T-helper 1 cell (primary cell): ENCODE measurements at places on chromosomes 5 and 9.
A peak's percentile ranks its signal among the peaks of the same experiment; 100 is the strongest.

- DNase-seq: peak; percentile 4
These were observed 117.3 kb upstream of the LPCAT1 start for GRCh38 chr5:1641041-1641440.

- DNase-seq: no peak
These were observed 177.4 kb downstream of the NSG2 start for GRCh38 chr5:174222891-174223290.

GRCh38 chr9:82498541-82499317 lies 510.2 kb downstream of the SPATA31D1 start:
- no peak for DNase-seq

- no peak for DNase-seq
These were observed 25.7 kb downstream of the LRRTM2 start for GRCh38 chr5:138849439-138849838.

DNA sequence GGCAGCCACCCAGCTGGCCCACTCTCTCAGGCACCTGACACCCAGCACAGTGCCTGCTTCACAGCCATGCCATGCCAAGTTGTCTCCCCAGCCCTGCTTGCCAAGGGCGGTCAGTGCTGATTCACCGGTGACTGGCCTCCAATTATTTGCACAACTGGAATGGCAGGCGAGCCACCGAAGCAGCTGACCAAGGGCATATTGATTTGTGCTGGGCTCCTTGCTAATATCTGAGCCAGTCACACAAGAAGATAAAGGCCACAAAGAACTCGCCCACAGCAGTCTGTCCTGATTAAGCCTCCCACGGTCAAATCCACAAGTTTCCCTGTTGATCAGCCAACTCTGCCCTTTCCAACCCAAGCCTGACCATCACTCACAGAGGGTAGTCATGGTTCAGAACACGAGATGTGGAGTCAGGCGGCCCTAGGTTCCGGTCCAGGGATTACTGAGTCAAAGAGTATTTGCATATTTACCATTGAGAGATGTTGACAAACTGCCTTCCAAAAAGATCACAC lies 6.4 kb upstream of the EEIG1 start:
- no peak for DNase-seq

GRCh38 chr5:34692786-34693185 lies 36.7 kb downstream of the RAI14 start:
- DNase-seq: no peak

- DNase-seq: no peak
These were observed 31.8 kb upstream of the FOXB2 start for GRCh38 chr9:76987594-76988200.

DNA sequence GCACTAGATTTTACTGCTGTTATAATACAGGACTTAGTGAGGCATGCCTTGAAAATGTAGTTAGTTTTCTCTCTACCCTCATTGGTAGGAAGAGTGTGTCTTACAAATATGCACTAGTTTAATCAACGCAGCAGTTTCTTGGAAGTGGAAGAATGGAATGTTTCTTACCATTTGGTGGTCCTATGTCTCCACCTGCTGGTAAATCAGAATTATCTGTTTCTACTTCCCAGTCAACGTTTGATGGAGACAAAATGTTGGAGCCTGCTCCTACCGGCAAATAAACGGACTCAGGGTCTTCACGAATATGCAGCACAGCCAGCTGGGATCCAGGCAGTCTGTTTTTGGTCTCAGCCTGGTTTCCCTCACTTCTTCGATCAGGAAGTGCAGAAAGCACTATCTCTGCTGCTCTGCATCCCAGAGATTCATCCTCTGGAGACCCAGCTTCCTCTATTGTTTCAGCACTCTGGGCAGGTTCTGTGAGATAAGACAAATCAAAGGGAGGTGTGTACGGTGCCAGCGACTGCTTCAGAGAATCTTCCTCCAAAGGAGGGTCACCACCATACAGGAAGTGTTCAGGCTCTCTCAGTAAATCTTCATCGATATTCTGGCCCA lies 59.5 kb upstream of the PCA3 start:
- peak; percentile 3 for DNase-seq

GRCh38 chr9:128611600-128612394 lies 44.9 kb downstream of the DYNC2I2 start:
- DNase-seq: no peak

GRCh38 chr5:1007221-1007680 lies 1.4 kb upstream of the NKD2 start:
- DNase-seq: no peak

DNA sequence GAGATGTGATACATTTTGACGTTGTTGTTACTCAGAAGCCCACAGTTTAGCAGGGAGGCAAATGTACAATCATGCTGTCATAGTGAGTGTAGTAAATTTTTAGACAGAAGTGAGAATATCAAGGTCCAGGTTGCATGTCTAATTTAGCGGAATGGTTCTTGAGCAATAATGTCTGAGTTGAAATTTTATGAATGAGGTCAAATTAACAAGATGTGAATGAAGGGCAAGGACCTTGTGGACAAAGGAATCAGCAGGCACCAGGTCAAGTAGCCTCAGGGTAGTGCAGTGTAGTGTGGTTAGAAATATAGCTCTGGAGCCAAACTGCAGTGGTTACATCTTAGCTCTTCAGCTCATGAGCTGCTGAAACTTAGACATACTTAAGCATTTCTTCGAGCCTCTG lies 36.2 kb downstream of the TNFSF8 start:
- DNase-seq: no peak

DNA sequence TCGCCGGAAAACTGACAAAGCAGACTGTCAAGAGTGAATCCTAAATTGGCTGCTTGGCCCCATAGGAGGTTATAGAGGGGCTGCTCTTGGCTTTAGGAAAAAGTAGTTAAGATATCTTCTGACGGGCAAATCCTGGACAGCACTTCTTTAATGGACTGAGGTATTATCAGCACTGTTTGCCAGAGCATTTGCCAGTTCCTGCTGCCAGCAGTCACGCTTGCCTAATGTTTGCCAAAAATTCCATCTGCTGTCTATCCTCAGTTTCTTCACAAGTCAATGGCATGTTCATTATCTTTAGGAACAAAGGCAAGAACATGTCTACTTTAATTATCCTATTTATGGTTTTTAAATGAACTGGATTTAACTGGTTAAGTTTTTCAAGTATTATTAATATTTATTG lies 25.8 kb upstream of the SREK1 start:
- DNase-seq: no peak

DNA sequence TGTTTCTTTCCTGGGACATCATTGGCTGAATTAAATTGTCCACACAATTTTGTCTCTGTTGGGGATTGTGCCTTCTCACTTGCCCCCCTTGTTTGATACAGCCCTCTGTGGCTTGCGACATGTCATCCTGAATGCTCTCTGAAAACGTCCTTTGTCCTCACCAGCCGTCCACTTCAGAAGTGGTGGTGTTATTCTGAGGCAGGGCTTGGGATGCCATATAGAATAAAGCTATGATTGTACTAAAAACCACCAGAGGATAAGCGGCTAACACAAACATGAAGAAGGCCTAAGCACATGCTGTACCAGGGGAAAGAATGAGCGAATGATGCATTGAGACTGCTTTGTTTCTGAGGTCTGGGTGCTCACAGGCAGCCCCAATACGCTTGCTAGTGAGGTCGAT lies 3.5 kb upstream of the SNX30 start:
- DNase-seq: no peak

DNA sequence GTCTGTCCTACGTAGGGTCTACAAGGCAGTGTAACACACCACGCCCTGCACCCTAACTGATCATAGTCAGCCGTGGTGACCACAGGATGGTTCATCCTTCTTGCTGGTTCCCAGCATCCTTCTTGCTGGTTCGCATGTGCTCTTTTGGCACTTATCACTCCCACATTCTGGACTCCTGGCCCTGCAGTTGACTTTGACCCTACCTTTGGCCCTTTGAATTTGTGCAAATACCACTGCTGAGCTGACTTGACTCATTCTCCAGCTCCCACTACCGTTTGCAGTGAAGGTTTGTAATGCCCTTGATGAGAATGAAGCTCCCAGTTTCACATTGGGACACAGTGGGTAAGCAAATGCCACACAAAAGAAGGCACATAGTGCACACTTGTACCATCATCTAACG lies 33.8 kb downstream of the PALM2AKAP2 start:
- no peak for DNase-seq

GRCh38 chr9:1458503-1458902 lies 408.3 kb downstream of the DMRT2 start:
- no peak for DNase-seq

GRCh38 chr9:99746406-99746805 lies 75.3 kb upstream of the NR4A3 start:
- no peak for DNase-seq

- no peak for DNase-seq
These were observed 46.8 kb upstream of the HAND1 start for GRCh38 chr5:154524859-154525258.
